Posterior vena cava (tissue), 2 donors: ENCODE measurements at places on chromosomes 1 and 21.

GRCh38 chr1:63713627-63714481 lies 60.0 kb upstream of the ROR1 start:
- DNase-seq = no peak

GRCh38 chr1:110098222-110099026 lies 13.8 kb upstream of the UBL4B start:
- DNase-seq = no peak

DNA sequence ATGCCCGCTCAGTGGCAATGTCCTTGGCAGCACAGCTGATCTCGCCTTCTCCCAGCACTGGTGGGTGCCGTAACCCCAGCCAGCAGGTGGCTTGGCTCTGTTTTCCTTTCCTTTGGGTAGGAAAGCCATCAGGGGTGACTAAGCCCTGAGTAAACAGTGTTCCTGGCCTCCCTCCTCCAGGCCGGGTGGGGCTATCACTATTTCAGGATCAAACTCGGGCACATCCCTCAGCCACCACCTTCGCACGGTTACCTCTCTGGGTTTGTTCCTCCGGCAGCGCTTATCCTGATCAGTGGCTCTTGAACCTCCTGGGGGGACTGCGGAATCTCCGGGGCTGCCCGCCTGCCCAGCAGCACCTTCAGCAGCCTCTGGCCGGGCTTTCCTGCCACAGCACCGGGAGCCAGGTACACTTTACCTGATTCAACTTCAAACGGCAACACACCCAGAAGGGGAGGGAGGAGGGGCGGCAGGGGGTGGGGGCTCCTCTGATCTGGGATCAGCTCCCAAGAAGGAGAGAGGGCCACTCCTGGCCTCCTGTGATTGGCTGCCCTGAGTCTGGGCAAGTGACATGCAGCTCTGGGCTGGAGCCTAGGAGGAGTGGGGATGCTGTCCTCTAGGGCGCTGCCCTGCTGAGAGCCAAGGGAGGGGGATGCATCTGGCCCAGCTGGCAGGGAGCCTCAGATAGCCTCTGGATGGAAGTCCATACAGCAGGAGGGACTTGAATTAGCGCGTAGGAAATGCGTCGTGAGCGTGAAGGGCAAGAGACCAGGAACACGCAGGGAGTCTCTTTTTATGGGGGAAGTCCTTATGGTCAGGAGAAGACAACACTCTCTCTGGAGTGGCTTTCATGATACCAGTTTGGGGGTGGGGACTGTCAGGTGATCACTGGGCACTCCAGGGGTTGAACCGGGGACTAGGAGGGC lies at the start of gene ASCL5:
ASCL5 (minus strand) TSS at position 353 of the 923 bp plus-strand sequence. CDS start 11,812 bp downstream, outside the sequence.
- DNase-seq = no peak

DNA sequence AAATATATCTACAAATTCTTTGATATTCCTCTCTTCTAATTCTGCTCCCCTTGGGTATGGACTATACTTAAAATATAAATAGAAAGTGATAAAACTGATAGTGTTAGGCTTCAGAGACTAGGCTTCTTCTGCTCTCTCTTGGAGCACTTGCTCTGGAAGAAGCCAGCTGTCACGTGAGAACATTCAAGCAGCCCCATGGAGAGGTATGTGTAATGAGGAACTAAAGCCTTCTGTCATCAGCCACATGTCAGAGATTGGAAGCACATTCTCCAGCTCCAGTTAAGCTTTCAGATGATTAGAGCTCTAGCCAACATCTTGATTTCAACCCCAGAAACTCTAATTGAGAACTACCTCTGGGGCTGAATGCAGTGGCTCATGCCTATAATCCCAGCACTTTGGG lies 34.3 kb downstream of the XKR8 start:
- DNase-seq = no peak

- DNase-seq = no peak
Observed at GRCh38 chr1:208731981-208732821, 488.0 kb upstream of the PLXNA2 start.
